ENCODE measurements at places on chromosomes 2 and 18. TPM values are rescaled to one million over a fixed set of nuclear protein-coding genes. Genes with fewer than 3 reads are reported as not detected.

DNA sequence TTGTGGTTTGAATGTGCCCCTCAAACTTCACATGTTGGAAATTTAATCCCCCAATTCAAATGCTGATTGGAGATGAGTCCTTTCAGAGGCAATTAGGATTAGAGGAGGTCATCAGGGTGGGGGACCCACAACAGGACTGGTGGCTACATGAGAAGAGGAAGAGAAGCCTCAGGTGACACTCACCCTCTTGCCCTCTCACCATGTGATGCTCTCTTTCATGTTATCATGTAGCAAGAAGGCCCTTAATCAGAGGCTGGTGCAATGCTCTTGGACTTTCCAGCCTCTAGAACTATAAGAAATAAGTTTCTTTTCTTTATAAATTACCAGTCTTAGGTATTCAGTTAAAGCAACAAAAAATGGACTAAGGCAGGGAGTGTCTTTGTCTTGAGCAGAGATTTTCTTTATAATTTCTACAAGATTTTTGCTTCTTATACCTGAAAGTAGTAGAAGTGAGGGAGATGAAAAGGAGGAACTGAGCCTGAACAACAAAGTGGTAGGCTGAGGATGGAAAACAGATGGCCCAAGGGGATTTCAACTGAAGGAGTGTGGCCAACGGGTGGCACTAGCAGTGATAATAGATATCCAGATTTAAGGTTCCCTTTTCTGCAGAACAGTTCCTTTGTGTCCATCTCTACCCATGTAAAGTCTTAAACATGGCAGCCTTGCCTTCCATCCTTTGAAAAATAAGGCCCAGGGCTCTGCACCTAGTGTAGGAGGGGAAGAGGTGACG lies 49.2 kb upstream of the TGIF1 start:
- H3K27ac ChIP-seq: no peak overlapping the region
- H3K27me3 ChIP-seq: no peaks in the 10 kb centered on the region
- H3K4me3 ChIP-seq: no peak overlapping the region
- no peak for DNase-seq
- H3K4me1 ChIP-seq: no peaks in the 10 kb centered on the region
- no peaks in the 10 kb centered on the region for H3K36me3 ChIP-seq

DNA sequence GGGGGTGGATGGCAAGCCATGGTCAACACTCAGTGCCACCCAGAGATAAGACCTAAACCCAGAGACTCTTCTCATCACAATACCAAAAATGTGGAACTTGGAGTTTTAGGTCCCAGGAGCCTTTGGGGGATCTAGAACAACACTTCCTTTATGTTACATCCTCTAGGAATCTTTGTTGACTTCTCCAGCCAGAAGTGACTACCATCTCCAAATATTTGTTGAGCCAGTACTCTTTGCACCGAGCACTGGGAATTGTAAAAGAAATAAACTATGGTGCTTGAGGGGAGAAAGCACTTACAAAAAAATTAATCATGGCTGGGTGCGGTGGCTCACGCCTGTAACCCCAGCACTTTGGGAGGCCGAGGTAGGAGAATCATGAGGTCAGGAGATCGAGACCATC lies 120.0 kb upstream of the TMEM200C start:
- no peak overlapping the region for H3K4me3 ChIP-seq
- DNase-seq: peak; percentile 22
- no peak overlapping the region for H3K27ac ChIP-seq
- H3K4me1 ChIP-seq: peaks cover 36% of the 10 kb centered on the region

GRCh38 chr18:3603421-3604234 lies 153.7 kb downstream of the TGIF1 start:
- H3K27me3 ChIP-seq: no peaks in the 10 kb centered on the region
- H3K36me3 ChIP-seq: no peaks in the 10 kb centered on the region
- H3K4me1 ChIP-seq: peaks cover 85% of the 10 kb centered on the region
- H3K4me3 ChIP-seq: 0 out of 2 replicates have a peak overlapping the region, but pooled peaks have one; percentile 17

- H3K4me1 ChIP-seq: no peaks in the 10 kb centered on the region
- H3K27ac ChIP-seq: no peak overlapping the region
- no peak overlapping the region for H3K4me3 ChIP-seq
- H3K27me3 ChIP-seq: no peaks in the 10 kb centered on the region
- peaks cover 13% of the 10 kb centered on the region for H3K36me3 ChIP-seq
Observed at GRCh38 chr2:71379086-71379485, 47.5 kb downstream of the ZNF638 start.

GRCh38 chr2:45637440-45637839 lies 14.0 kb upstream of the PRKCE start:
- peaks cover 5% of the 10 kb centered on the region for H3K27me3 ChIP-seq
- no peaks in the 10 kb centered on the region for H3K36me3 ChIP-seq

DNA sequence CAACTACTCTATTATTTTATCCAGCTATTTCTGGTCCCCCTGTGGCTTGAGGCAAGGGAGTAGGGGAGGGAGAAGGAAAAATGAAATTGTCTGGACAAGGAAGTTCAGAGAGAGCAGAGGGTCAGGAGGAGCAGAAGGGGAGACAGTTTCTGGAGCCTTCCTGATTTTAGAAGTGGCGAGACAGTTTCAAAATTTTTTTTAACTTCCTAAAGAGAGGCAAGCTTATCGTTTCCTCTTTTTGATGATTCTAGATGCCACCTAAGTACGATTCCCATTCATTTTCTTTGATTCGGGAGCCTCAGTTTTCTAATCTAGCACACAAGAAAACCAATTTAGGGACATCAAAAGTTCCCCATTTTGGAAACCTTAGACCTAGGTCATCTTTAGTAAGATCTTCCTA lies 96.9 kb upstream of the B3GNT2 start:
- no peak overlapping the region for H3K27ac ChIP-seq
- no peaks in the 10 kb centered on the region for H3K27me3 ChIP-seq
- H3K4me3 ChIP-seq: no peak overlapping the region
- no peaks in the 10 kb centered on the region for H3K36me3 ChIP-seq
- H3K4me1 ChIP-seq: no peaks in the 10 kb centered on the region
- no peak for DNase-seq

DNA sequence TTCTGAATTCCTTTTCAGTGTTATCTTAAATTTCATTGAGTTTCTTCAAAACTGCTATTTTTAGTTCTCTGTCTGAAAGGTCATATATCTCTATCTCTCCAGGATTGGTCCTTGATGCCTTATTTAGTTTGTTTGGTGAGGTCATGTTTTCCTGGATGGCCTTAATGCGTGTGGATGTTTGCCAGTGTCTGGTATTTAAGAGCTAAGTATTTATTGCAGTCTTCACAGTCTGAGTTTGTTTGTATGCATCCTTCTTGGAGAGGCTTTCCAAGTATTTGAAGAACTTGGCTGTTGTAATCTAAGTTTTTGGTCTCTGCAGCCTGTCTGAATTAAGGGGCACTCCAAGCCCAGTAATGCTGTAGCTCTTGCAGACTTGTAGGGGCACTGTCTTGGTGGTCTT lies 249.3 kb downstream of the ZNF385B start:
- no peaks in the 10 kb centered on the region for H3K27me3 ChIP-seq
- no peak for DNase-seq
- H3K4me3 ChIP-seq: no peak overlapping the region

DNA sequence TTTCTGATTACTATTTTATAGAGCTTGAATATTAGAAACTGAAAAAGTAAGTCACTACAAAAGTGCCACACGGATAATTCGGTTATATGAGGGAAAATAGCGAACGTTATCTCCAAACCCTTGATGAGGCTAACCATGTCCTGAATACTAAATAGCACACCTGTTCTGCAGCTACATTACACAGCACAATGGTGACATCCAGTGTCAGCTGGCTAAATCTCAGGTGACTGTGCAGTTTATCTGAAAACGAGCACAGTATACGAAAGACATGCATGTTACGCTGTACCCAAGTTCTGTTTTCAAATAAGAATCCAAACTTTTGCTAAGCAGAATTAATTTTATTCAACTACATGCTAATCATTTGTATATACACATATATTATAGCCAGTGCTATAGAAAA lies 9.0 kb downstream of the CCDC68 start:
- no peaks in the 10 kb centered on the region for H3K27me3 ChIP-seq
- H3K4me1 ChIP-seq: peaks cover 49% of the 10 kb centered on the region
- no peak overlapping the region for H3K27ac ChIP-seq
- peak; percentile 36 for DNase-seq

DNA sequence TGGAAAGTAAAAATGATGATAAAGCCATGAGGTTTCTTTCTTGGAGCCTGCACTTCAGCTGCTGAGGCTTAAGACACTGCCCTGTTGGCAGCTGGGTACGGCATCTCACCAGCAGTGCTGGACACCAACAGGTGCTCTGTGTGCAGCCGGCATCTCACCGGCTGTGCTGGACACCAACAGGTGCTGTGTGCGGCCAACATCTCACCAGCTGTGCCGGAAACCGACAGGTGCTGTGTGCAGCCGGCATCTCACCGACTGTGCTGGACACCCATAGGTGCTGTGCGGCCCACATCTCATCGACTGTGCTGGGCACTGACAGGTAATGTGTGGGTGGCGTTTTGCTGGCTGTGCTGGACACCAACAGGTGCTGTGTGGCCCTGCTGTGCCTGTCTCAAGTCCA lies 190.8 kb downstream of the TMEM18 start:
- H3K27ac ChIP-seq: no peak overlapping the region
- H3K4me1 ChIP-seq: no peaks in the 10 kb centered on the region
- no peak for DNase-seq
- no peak overlapping the region for H3K4me3 ChIP-seq
- peaks cover 8% of the 10 kb centered on the region for H3K27me3 ChIP-seq

GRCh38 chr2:148917431-148917830 lies 42.4 kb downstream of the KIF5C start:
- H3K27ac ChIP-seq: no peak overlapping the region
- H3K4me1 ChIP-seq: no peaks in the 10 kb centered on the region
- peaks cover 4% of the 10 kb centered on the region for H3K27me3 ChIP-seq

DNA sequence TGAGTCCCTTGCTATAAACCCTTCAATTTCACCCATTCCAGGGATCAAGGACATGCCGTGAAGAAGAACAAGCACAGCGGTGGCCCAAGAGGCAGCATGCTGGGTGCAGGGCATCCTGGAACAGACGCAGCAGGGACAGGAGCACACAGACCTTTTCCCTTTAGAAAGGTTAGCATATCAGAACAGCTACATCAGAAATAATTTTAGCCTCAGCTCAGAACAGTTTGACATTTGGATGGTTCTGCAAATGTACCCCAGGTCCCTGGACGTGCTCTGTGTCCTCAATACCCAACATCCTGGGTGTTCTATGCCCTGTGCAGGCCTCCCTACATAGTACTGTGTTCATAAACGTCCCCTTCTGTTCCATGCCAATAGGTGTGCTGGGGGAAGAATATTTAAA lies 80.4 kb downstream of the MYOM1 start:
- H3K4me1 ChIP-seq: peaks cover 12% of the 10 kb centered on the region
- H3K36me3 ChIP-seq: no peaks in the 10 kb centered on the region
- H3K27me3 ChIP-seq: no peaks in the 10 kb centered on the region
- no peak for DNase-seq
- H3K4me3 ChIP-seq: no peak overlapping the region

GRCh38 chr2:161283926-161284325 lies 24.3 kb upstream of the PSMD14 start:
- no peaks in the 10 kb centered on the region for H3K36me3 ChIP-seq
- no peak for DNase-seq
- no peak overlapping the region for H3K27ac ChIP-seq

- no peak overlapping the region for H3K4me3 ChIP-seq
- no peak overlapping the region for H3K27ac ChIP-seq
- no peak for DNase-seq
- no peaks in the 10 kb centered on the region for H3K27me3 ChIP-seq
Observed at GRCh38 chr2:62309465-62310091, 113.7 kb downstream of the B3GNT2 start.

DNA sequence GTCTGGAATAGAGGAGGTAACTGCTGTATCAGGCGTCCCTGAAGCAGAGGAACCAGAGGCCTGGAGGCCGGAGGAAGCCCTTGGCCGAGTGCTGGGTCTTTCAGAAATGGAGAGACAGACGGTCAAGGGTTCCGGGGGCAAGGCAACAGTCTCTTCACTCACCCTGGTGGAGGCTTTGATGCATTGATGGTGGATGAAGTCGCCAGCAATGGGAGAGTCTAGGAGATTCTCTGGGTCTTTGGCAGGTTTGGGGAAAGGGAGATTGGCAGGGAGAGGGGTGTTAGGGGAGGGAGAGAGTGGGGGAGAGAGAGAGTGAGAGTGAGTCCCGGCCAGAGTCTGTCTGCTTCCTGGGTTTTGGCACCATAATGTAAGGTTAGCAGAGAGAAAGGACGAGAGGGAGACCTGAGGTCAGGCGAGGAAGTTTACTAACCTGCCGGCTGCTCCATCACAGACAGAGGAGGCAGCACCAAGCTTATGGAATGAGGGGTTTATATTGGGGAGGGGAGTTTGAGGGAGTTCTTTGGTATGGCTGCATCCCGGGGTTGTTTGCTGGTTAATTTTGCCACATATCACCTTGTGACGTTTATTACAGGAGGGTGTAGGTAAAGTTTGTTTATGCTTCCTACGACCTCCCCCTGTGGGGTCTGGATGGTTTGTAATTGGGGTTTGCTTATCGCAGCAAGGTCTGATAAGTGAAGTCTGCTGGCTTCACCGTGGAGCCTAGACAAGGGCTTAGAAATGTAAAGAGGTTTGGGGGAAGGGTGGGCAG lies 19.6 kb downstream of the COMMD1 start:
- no peak for DNase-seq
- H3K4me1 ChIP-seq: peaks cover 15% of the 10 kb centered on the region
- no peak overlapping the region for H3K4me3 ChIP-seq
- H3K36me3 ChIP-seq: no peaks in the 10 kb centered on the region
- no peak overlapping the region for H3K27ac ChIP-seq
- H3K27me3 ChIP-seq: no peaks in the 10 kb centered on the region

- H3K4me3 ChIP-seq: no peak overlapping the region
- no peaks in the 10 kb centered on the region for H3K27me3 ChIP-seq
- H3K27ac ChIP-seq: no peak overlapping the region
Observed at GRCh38 chr2:229297247-229297646, 26.2 kb upstream of the PID1 start.

DNA sequence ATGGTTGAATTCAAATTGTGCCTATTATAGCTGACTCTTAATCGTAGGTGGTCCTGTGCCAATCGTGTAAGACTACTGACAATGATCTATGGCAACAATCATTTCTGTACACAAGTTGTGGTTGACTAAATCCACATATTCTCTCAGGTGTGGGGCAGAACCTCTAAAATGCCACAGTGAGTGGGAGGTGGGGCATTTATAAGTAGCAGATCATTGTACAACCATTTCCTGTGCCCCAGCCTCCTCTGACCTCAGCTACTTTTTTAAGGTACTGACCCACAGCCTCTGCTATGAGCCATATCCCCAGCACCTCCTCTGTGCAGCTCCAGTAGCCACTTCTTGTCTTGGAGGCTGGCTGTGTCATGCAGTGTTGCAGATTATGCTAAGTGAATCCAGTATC lies 48.6 kb upstream of the RAPH1 start:
- no peak overlapping the region for H3K27ac ChIP-seq
- DNase-seq: no peak
- no peaks in the 10 kb centered on the region for H3K36me3 ChIP-seq
- no peaks in the 10 kb centered on the region for H3K27me3 ChIP-seq
- H3K4me3 ChIP-seq: no peak overlapping the region

ERFE gene
- not detected for total RNA-seq

NAT8 gene
- total RNA-seq: 1.9 TPM

CLEC4F gene
- 0.13 TPM for total RNA-seq

NEDD4L gene
- total RNA-seq: 168 TPM

MGAT4A gene
- 97.6 TPM for total RNA-seq

FAP gene
- total RNA-seq: not detected

GPR17 gene
- total RNA-seq: not detected

PID1 gene
- 0.18 TPM for total RNA-seq

LBX2 gene
- 4.0 TPM for total RNA-seq

DUSP28 gene
- total RNA-seq: 2.5 TPM
